Stomach (tissue), 19 donors: ENCODE measurements at places on chromosomes 6 and 20.

GRCh38 chr20:20839771-20840170, 127.3 kb upstream of the RALGAPA2 start:
- no peak for DNase-seq

DNA sequence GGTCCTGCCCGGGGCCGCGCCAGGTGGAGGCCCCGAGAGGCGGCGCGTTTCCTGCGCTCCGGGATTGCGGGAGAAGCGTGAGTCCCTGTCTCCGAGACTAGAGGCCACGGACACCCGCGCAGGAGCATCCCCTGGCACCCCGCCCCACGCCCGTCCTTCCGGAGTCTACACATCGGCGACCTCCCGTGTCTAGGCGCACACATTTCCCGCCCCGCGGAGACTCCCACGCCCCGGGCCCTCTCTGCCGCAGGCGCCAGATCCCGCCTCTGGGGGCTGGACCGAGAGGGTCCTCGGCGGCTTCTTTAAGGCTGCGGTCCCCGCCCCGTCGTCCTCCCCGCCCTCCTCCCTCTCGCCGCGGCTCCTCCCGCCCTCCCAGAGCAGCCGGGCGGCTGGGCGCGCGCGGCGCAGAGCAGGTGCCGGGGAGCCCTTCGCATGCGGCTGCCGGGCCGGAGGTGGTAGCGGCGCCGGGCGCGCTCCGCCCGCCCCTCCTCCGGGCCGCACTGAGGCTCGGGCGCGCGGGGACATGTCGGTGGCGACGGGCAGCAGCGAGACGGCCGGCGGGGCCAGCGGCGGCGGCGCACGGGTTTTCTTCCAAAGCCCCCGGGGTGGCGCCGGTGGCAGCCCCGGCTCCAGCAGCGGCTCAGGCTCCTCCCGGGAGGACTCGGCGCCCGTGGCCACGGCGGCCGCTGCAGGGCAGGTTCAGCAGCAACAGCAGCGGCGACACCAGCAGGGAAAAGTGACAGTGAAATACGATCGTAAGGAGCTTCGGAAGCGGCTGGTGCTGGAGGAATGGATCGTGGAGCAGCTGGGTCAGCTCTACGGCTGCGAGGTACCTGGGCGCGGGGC, at the start of gene PPP1R14C:
Gene PPP1R14C (plus strand): TSS at position 375 of the 846 bp plus-strand sequence. CDS start 149 bp downstream, at position 524.
- DNase-seq, result no peak

DNA sequence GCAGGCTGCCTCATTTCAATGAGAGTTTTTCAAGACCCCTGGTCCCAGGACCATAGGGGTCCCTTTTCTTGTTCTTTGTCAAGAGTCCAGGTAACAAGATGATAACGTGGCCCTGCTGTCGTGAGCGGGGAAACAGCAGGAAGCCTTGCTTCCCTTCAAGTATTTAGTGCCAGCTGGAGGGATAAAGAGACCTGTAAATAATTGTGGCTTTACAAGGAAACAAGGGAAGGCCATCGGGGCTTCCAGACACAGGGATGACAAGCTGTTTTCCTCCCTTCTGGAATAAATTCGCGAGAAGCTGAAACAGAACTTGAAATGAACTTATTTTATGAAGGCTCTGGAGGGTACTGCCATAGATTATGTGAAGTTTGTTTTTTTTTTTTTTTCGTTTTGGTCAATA, 163.2 kb downstream of the SYNDIG1 start:
- DNase-seq, result no peak

- peak; percentile 53 for DNase-seq
Measured at GRCh38 chr6:142376800-142377496, 75.1 kb downstream of the ADGRG6 start.

- no peak for DNase-seq
Measured at GRCh38 chr20:13900496-13900895, 89.9 kb downstream of the SEL1L2 start.

DNA sequence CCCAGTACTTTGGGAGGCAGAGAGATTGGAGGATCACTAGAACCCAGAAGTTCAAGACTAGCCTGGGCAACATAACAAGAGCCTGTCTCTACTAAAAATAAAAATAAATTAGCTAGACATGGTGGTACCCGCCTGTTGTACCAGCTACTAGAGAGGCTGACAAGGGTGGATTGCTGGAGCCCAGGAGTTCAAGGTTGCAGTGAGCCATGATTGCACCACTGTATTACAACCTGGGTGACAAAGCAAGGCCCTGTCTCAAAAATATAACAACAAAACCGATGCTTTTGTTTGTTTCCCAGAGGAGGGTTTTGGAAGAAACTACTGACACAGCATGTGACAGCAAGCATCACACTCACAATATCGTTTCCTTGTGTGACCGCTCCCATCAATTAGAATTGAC, 119.6 kb downstream of the TSHZ2 start:
- no peak for DNase-seq

GRCh38 chr20:57398231-57398821, 7.1 kb downstream of the RBM38 start:
- DNase-seq, result peak; percentile 88

- no peak for DNase-seq
Measured at GRCh38 chr6:1705183-1705582, 95.5 kb downstream of the FOXC1 start.

DNA sequence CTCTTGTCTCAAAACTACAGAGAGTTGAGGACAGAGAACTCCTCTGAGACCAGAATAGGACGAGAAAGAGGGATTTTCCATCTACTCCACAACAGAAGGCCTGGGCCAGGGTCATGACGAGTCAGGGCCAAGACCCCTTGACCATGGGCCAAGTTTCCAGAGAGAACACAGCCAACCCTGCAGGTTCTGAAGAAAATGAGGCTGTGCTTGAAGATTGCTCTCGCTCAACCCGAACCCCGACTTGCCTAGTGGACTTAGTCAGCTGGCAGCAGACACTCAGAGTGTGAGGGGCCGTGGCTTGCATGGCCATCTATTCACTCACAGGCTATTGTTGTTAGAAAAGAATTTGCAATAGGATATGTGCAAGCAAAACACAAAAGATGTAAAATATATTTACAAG, 54.5 kb downstream of the TMEM242 start:
- DNase-seq, result no peak

DNA sequence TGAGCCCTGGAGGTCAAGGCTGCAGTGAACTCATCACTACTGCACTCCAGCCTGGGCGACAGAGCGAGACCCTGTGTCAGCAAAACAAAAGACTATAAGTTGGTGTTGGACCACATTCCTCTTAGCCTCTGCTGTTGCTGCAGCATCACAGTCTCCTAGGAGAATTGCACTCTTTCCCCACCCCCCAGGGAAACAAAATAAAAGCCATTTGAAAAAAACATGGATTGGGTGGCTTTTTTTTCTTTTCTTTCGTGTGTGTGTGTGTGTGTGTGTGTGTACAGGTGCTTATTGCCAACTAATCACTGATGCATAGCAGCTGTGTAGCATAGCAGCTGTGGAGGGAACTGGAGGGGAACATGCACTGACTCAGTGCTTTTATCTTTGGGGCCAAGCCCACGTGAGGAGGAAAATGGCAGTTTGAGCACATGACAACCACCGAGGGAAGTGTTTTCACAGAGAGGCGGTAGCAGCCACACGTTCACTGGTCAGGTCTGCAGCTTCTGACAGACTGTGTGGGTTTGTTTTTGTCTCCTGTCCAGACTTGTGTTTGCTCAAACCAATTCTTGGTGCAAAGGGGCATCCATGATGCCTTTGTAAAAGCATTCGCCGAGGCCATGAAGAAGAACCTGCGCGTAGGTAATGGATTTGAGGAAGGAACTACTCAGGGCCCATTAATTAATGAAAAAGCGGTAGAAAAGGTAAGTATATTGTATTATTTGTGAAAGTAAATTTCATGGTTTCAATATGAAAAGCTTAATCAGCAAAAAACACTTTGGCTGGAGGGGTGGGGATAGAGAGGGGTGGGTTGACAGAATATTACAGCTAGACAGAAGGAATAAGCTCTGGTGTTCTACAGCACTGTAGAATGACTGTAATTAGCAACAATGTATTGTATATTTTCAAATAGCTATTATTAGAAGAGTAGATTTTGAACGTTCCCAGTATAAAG, 27.7 kb downstream of the ALDH5A1 start:
- peak; percentile 68 for DNase-seq

- DNase-seq, result peak; percentile 58
Measured at GRCh38 chr20:37516811-37517750, 4.0 kb upstream of the NNAT start.

DNA sequence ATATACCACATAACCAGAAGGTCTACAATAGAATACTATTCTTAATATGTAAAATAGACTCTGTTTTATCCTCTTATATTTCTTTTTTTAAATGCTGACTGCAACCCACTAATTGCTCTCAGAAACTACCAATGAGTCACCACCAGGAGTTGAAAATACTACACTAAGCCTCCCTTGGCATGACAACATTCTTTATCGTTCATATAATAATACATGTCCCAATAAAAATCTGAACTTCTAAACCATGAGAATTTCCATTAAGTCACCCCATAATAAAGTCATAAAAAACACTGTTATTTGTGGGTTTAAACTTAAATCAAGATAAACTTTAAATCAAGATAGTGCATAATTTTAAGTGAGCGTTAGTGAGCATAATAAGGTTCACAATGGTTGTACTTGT, 4.2 kb downstream of the HACE1 start:
- no peak for DNase-seq
